Testis (tissue), 5 donors: ENCODE measurements at places on chromosomes 2 and 18.
A peak's percentile ranks its signal among the peaks of the same experiment; 100 is the strongest.

GRCh38 chr2:168514692-168515091 is 58.6 kb downstream of the CERS6 start:
- no peak for DNase-seq

DNA sequence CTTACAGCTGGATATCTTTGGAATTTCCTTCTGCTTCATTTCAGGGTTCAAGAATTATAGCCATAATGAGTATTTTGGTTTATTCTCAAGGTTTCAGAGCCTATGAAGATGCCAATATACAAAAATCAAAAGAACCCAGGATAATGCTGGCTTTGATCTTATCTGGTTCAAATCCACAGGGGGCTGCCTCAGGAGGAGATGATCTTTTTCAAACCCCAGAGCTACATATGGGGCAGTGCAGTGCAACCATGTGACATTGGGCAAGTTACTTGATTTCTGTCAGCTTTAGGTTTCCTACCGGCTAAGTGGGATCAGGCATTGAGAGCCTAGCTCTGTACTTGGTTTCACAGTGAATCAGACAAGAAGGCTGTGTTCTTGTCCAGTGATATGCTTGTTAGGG is 23.0 kb upstream of the LYPD6B start:
- no peak for DNase-seq

DNA sequence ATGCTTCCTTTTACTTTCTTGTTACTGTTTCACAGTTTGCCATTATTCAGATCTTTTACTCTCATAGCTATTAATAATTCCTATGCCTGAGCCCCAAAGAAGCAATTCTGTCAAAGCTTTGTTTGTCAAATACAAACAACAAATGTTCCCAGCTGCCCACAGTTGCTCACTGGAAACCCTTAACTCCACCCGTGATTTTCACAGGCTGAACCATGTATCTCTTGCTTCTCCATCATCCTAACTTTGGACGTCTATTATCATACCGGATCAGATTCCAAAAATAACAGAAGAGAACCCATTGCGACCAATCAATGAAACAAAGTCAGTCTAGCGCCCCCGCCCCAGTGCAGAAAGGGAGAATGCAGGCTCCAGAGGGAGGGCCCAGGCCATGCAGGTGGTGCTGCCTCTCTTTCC is 24.2 kb downstream of the COLEC12 start:
- no peak for DNase-seq

GRCh38 chr2:193695367-193695766 is 1500.6 kb upstream of the TMEFF2 start:
- peak; percentile 60 for DNase-seq

GRCh38 chr2:133061874-133062593 is 392.0 kb upstream of the LYPD1 start:
- DNase-seq: no peak

GRCh38 chr2:162007447-162008040 is 66.5 kb downstream of the DPP4 start:
- no peak for DNase-seq

GRCh38 chr2:26850505-26850904 is 2.6 kb downstream of the DPYSL5 start:
- no peak for DNase-seq

DNA sequence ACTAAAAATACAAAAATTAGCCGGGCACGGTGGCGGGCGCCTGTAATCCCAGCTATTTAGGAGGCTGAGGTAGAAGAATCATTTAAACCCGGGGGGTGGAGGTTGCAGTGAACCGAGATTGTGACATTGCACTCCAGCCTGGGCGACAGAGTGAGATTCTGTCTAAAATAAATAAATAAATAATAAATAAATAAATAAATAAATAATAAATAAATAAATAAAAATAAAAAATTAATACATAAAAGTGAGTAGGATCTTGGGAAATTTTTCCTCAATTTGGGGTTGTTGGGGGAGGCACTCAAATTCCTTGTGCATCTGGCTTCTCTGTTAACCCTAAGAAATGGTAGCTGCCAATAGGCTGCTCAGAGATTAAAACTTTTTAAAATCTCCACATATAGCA is 20.3 kb upstream of the FOXI3 start:
- DNase-seq: no peak

DNA sequence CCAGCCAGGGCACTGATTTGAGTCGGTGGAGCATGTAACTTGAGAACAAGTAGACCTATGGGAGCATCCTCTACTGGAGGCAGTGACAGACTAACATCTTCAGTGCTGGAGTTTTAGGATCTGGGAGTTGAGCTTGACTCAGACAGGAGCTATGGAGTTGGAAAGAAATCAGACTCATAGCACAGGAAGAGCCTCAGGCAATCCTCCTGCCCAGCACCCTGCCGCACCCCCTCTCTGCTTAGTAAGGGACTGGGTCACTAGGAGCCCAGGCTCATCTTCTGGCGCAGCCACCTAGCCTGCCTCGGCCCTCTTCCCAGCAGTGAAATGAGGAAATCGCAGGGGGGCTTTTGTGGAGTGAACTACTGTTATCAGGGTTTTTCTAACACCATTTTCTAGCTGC is 3.6 kb downstream of the ARID5A start:
- DNase-seq: no peak

DNA sequence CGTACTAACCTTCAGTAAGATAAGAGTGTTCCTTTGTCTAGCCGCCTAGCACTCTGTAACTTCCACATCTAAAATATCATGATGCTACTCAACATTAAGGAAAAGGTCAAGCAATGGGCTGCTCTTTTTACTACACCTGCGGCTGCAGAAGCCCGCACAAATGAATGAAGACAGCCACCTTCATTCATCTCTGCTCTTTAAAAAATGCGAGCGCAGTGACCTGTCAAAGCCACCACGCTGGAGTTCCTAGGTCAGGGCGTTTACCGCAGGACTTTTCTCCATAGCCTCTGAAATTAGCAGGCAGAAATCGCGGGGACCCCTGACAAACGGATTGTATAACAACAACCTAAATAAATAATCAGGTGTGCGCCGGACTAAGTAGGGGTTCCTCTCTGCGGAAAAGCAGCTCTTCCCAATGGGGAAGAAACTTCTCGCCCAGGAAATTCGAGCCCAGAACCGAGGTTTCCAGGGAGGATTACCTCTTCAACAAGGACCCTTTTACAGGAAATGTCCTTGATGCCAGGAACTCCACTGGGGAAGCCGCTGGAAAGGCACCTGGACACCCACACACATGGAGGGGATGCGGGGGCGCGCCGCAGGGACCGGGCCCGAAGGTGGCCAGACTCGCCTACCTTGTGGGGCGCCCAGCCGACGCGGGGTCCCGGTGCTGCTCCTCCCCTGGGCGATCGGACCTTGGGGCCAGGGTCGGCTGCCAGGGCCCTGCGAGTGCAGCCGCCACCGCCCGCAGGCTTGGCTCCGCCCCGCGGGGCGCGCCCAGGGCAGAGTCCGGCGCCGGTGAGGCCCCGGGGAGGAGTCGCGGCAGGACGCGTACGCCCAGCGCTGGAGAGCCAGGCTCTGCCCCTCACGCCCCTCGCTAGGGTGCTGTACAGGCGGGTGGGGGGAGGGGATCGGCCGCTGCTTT is at the start of gene CCDC68:
Gene CCDC68 (minus strand): TSS at position 758 of the 922 bp plus-strand sequence. CDS start 16,670 bp downstream, outside the sequence.
- peak; percentile 62 for DNase-seq

DNA sequence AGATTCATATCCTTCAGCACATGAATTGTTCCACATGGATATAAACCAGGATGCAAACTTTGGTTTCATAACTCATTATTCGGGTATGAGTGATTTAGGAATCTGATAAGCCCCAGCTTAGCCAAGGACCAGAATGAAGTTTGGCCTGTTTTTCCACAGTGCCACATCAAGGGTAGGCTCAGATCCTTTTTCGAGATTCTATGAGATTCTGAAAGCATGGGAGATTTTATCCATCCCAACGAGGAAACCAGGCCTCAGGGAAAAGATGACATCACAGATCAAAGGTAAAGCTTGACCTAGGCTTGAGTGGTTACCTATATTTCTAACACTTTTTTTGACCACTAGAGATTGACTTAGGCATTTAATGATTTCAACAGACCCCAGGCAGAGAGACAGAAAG is 590.8 kb upstream of the PKDCC start:
- DNase-seq: no peak

DNA sequence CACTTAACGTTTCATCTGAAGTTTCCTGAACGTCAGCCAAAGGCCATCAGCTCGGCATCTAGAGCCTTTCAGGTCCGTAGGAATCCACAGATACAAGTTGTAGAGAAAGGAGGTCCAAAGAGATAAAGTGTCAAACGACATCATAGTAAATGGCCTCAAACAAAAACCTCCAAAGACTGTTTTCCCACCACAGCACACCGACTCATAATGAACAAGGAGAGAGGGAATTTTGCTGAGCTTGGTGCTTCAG is 150.3 kb downstream of the PXDN start:
- DNase-seq: no peak

DNA sequence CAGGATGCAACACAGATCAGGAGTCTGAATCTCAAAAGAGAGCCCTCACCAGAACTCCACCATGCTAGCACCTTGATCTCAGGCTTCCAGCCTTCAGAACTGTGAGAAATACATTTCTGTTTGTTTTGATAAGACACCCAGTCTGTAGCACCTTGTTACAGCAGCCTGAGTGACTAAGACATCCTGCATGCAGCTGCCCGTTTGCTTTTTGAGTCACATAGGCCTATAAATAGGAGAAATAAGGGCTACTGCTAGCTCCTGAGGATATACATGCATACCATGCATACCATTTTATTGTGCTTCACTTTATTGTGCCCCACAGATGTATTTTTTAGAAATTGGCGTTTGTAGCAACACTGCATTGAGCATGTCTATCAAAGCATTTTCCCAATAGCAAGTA is 337.8 kb downstream of the CDH2 start:
- no peak for DNase-seq

GRCh38 chr2:25405611-25406295 is 64.0 kb upstream of the DNMT3A start:
- no peak for DNase-seq

GRCh38 chr18:25279556-25279955 is 72.4 kb downstream of the ZNF521 start:
- no peak for DNase-seq

- DNase-seq: peak; percentile 58
Measured at GRCh38 chr18:36828157-36828629, 609 bp downstream of the TPGS2 start.

GRCh38 chr2:192696857-192697256 is 502.1 kb upstream of the TMEFF2 start:
- no peak for DNase-seq

- DNase-seq: no peak
Measured at GRCh38 chr2:46258937-46259776, 38.0 kb upstream of the EPAS1 start.

- no peak for DNase-seq
Measured at GRCh38 chr2:68241732-68242131, 10.6 kb downstream of the PPP3R1 start.

DNA sequence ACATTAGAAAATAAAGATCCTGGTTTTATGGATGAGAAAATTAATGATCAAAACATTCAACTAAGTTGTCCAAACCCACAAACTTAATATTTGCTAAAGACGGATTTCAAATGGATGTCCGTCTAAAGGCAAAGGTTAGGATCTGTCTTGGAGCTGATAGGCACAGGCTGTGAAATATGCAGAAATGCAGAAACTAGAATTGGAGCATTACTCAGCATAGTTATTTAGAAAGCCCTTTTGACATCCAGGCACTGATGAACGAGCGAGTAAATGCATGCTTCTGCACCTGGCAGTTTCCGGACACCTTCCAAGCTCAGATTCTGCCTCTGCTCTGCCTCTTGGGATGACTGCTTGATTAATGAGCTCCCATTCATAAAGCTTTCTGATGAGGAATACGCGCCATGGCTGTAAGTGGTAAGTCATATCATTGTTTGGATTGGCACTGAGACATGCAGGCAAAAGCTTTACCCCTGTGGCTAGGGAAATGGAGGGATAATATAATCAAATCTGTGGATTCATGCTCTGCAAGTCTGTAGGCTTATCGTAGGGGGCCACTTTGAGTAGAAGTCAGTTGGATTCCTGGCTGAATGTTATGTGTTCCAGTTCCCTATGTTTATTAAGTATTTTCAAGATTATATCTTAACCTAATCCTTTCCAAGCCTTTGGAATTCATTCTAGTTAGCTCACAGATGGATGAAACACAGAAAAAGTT is 2176.3 kb upstream of the CELF4 start:
- DNase-seq: no peak

DNA sequence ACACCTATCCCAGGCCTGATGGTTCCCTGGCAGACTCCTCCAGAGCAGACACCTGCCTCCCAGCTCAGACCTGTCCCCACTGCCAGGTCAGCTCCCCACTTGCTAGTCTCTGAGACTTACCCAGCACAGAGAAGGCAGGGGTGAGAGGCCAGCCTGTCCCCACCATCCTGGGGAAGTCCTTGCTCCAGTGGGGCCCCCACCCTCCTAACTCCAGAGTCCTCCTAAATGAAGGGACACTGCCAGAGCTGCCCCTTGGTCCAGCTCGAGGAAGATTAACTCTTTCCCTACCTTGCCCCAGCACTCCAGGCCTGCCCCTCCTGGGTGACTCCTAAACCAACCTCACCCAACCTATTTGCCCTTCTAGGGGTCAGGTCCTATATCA is 30.4 kb upstream of the TNS1 start:
- DNase-seq: no peak

DNA sequence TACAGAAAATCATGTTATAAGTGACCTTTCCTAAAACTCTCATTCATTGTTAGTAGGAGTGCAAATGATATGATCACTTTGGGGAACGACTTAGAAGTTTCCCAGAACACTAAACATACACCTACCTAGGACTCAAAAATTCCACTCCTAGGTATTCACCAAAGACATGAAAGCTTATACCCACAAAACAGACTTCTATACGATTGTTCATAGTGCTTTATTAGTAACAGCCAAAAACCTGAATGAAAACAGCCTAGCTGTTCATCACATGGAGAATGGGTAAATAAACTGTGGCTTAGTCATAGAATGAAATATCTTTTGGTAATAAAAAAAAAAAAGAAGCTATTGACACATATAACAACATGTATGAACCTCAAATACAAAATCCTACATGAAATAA is 8.8 kb downstream of the NOL10 start:
- no peak for DNase-seq

DNA sequence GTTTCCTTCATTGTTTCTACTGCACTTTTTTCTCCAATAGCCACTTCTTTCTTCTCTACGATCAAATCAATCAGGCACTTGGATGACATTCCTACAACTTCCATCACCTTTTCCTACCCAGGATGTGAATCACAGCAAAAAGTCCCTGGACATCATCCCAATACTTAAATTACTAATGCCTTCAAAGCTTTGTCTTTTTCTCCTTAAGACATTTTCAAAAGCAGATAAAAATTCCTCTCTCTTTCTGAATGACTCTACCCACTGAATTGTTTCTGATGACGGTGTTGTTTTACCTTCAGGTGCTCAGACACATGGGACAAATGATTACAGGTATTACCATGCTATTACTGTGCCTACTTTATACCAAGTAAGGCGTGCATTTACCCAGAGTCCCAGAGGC is 500.9 kb downstream of the FBXO15 start:
- no peak for DNase-seq

GRCh38 chr2:42371611-42372473 is 10.8 kb upstream of the COX7A2L start:
- DNase-seq: peak; percentile 33

- no peak for DNase-seq
Measured at GRCh38 chr2:219789476-219789875, 162.0 kb downstream of the SLC4A3 start.

GRCh38 chr18:12256951-12257350 is 2.8 kb downstream of the CIDEA start:
- DNase-seq: no peak

- DNase-seq: no peak
Measured at GRCh38 chr2:156470975-156471583, 34.9 kb downstream of the GPD2 start.
